Neural crest cell (in vitro differentiated cells): ENCODE measurements at places on chromosomes 6 and 20. TPM values are rescaled to one million over a fixed set of nuclear protein-coding genes. Genes with fewer than 3 reads are reported as not detected.

GRCh38 chr20:22508426-22508825 lies 75.9 kb downstream of the FOXA2 start:
- no peak for DNase-seq

- no peak for DNase-seq
Observed at GRCh38 chr6:64459411-64459944, 823.9 kb downstream of the PHF3 start.

DNA sequence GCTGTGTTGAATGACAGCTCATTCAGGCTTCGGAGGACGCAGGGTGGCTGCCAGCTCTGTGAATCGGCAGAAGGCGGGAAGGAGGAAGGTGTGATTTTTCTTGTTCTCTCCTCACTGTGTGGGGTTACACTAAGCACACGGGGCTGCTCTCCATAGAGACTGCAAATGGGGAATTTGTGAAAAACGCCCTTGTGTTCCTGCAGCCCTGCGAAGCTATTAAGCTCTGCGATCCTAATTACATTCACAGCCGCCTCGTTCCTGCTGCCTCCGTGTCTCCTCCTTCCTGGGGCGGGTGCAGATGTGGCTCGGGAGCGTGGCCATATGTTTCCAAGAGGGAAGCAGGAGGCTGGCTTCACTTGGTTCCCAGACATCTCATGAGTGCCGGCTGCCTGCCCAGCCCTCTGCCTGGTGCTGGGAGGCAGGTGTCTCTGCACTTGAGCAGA lies 124.0 kb downstream of the TOX2 start:
- DNase-seq: no peak

DNA sequence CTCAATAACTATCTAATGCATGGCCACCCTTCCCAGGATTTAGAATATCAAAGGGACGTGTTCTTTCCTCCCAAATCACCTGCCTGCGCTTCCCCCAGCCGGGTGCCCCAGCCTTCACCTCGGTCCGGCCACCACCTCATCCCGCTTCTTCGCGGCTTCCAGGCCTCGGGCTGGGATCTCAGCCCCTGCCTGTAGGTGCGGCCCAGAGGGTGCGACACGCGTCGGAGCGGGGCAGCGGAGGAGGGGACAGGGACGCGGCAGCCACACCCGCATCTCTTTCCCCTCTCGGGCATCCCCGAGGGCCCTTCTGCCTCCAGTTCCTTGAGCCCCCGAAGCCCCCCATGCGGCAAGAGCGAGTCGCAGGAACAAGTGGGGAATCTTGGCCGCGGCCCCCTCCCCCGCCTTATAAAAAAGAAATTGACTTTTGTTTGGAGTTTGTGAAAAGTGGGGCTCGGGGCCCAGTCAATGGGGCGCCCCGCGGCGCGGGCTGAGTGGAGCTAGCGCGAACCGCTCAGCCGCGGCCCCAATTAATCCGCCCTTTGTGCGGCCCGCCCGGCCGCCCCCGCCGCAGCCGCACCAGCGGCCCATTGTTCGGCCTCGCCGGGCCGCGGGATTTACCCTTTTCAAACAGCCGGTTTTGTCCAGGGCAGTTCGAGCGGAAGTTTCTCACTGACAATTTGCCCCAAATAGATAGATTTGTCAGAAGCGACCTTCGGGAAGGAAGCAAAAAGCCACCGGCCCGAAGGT lies 8.4 kb upstream of the NR2E1 start:
- no peak for DNase-seq

GRCh38 chr6:28860581-28860980 lies 63.2 kb downstream of the TRIM27 start:
- no peak for DNase-seq

DNA sequence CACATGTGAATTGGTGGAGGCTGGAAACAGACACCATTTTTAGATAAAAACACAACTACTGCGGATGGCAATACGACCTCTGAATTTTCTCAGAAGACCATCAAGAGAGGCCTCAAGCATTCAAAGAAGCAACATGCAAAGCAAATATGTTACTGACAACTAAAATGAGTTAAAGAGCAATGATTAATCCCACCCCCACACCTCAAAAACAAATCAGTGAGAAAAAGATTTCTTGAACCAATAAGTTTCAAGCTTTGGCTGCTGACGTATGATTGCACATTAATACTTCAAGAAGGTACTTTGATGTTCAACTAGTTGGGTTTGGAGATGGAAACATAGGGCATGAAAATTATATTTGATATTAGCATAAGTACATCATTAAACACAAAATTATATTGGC lies 982 bp downstream of the MMUT start:
- DNase-seq: no peak

DNA sequence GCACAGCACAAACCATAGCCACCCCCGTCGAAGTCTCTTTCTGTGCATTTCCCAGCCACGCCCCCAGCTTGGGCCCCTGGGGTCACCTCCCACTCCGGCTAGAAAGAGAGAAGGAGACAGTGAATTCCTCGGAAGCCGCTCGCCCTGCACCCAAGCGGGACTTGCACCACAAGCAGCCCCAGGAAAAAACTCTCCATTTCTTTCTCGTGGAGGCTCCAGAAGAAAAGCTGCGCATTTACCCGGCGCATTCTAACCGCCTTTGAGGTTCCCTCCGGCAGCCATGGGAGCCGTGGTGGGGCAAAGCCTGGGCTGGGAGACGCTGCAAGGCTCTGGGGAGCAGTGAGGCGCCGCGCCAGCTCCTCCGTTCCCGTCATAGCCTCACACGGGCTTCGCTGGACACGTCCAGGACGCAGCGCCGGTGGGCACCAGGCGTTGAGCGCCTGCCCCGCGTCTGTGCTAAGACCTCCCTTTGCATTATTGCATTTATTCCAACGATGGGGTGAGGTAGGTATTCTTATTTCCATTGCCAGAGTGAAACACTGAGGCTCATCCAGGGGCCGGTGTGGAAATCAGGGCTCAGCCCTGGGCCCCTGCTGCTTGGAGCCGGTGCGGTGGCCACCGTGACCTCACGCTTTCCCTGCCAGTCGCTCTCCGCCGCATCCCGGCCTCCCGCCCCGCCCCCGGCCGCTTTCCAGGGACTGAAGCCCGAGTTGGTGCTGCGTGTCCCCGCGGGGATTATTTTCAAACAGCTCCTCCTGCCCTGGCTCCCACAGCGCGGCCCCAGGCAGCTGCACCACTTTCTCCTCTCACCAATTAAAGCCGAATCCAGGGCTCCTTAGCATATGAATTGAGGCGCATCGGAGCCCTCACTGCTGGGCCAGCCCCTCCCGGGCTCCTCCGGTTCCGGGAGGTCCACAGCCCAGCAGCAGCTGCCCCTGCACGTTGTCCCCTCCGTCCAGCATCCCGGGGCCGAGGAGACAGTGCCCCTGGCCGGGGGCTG lies 148.3 kb upstream of the AFDN start:
- peak; percentile 48 for DNase-seq

The LGSN gene
- not detected in 2 replicates for total RNA-seq

DNA sequence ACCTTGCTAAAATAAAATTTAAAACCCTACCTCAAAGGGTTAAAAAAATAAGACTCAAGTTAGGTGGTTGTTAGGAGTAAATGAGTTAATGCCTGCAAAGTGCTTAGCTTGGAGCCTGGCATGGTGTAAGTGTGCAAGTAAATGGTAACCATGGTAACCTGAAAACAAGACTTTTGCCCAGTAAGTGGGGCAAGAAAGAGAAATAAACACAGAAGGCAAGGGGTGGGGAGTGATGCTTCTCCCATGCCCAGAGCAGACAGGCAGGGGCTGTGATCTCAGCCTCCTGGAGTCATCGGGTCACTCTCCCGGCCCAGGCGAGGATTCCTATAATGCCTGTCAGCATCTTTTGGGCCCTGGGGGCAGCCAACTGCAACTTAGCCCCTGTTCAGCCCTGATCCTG lies 59.2 kb upstream of the SLC32A1 start:
- no peak for DNase-seq

The CNR1 gene
- 8.4 and 9.9 TPM in 2 replicates for total RNA-seq

The KIF25 gene
- 0.72 and 1.0 TPM in 2 replicates for total RNA-seq

- DNase-seq: no peak
Observed at GRCh38 chr20:5999783-6000182, 49.3 kb downstream of the MCM8 start.

The BANF2 gene
- not detected in 2 replicates for total RNA-seq

GRCh38 chr20:57199656-57200405 lies 66.6 kb downstream of the BMP7 start:
- no peak for DNase-seq

DNA sequence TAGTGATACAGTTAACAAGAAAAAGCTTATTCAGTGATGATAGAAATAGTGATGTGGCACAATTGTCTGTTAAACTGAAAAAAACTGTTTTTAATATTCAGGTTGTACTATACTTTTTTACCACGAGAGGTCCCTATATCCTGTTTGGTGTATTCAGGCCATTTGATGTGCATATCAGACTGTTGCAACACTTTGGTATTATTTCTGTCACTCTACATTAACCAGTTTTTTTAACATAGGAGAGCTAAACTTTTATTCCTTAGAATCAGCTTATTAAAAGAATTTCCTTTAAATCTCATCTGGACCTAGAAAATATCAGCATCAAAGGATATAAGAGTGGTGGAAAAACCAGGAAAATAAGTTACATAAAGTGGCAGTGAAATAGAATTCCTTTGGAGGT lies 36.8 kb downstream of the TSPYL4 start:
- no peak for DNase-seq

The STAU1 gene
- 102 and 103 TPM in 2 replicates for total RNA-seq

The ELOVL4 gene
- total RNA-seq: 9.0 and 10.1 TPM in 2 replicates

DNA sequence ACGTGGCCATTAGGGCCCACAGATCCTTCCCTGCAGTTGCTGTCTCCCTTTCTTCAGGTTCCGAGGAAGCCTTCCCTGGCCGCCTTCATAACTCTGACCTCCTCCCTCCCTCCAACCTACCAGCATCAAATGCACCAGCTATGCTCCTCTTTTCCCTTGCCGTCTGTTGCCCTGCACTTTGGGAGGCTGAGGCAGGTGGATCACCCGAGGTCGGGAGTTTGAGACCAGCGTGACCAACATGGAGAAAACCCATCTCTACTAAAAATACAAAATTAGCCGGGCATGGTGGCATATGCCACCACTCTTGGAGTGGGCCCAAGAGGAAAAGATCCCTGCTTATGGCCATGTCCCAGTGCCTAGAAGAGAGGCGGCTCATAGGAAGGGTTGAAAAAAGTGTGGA lies 31.8 kb downstream of the RNASET2 start:
- no peak for DNase-seq

The NMBR gene
- total RNA-seq: 0.35 TPM in 1 of 2 replicates, not detected in the other

DNA sequence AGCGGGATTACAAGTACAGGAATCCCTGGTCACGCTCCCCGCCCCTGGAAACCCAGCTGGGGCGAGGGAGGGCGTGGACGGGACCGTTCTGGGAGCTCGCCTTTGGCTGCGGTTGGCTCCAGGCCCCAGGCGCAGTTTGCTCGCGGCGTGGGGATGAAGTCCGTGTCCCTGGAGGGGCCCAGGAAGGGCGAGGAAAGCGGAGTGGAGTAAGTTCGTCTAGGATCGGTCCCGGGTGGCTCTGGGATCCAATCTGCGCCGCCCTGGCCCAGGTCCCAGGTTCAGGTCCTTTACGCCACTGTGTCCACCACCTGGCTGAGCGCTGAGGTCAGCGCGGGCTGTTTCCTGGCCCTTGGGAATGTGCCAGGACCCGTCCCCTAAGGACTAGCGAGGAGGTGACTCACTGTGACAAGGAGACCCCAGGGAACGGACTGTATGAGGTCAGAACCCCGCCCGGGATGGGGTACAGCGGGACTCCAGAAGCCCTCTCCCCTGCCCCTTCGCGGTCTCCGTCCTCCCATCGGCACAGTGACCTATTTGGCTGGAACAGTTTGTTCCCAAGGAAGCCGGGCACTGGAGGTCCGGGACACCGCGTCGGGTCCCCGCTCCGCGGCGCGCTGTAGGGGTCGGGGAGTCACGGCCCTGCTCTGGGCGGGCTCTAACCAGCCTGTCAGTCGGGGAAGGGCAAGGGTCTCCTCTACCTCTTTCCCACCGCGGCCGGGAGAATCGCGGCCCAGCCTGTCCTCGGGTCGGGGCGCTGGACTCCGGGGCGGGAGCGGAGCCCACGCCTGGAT lies 724 bp downstream of the CDKN1A start:
- peak; percentile 22 for DNase-seq

DNA sequence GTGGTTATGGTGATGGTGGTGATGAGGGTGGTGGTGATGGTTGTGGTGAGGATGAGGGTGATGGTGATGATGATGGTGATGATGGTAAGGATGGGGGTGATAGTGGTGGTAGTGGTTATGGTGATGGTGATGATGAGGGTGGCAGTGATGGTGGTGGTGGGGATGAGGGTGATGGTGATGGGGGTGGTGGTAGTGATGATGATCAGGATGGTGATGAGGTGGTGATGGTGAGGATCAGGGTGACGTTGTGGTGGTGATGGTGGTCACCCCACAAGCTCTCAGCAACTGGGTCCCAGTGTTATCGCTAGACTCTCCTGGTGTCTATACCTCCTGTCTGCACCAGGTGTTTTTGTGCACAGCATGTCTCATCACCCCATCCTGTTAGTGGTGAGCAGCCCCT lies 85.0 kb downstream of the TMEM242 start:
- no peak for DNase-seq

DNA sequence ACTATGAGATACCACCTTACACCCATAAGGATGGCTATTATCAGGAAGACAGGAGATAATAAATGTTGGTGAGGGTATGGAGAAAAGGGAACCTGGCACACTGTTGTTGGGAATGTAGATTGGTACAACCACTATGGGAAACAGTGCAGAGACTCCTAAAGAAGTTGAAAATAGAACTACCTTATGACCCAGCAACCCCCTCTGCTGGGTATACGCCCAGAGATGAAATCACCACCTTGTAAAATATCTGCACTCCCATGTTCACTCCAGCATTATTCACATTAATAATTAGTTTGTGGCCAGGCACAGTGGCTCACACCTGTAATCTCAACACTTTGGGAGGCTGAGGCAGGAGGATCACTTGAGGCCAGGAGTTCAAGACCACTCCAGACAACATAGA lies 26.8 kb downstream of the ZBTB9 start:
- no peak for DNase-seq
